ENCODE measurements at places on chromosomes 5 and 9.

GRCh38 chr9:21413624-21414023 lies 4.7 kb downstream of the IFNA8 start:
- DNase-seq, result no peak

DNA sequence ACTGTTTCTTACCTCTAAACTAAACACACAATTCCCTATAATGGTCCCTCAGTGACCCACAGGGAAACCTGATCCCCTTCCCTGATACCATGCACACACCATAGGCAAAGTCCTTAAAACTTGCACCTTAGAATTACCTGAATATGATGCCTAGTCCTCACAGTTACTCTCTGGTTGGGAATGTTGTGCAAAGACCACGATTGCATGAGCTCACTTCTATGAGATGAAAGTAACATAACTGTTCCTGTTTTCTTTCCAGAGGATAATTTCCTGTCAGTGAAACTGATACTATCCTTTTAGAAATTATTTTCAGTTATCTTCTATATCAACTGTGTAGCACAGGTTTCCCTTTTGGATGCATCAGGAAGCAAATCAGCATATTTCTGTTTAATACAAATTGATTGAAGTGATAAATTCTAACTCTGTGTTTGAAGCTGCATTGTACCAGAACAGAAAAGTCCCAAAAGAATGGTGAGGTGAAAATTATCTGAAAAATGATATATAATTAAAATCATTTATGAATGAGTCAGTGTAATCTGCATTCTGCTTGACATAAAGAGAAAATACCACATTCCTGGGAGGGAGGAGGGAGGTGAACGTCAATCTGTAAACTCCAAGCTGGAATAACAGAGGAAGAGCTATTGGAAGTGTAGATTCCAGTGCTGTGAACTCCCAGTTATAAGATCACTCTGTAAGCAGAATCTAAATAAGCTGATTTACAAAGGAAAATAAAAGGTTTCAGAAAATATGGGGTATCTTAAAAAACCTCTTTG lies 51.2 kb upstream of the TNFAIP8 start:
- no peak for DNase-seq

DNA sequence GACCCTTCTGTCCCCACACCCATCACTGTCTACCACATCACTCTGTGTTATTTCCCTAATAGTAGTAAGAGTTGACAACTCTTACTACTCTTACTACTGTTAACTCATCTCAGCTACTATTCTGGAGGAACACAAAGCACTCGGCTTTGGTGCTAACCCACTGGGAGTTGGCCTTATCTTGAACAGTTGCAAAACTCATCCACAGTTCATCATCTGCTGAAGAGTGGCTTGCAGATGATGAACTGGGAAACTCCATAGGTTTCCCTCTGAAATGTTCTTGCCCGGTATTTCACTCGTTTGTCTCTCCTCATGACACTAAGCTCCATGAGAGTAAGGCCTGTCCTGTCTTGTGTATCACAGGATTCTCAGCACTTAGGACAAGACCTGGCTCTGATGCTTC lies 221.4 kb downstream of the NR3C1 start:
- no peak for DNase-seq

GRCh38 chr9:136742591-136743391 lies at the start of gene LCN10:
Gene LCN10, minus strand, starts transcription at chr9:136742940. Its CDS starts 37 bp downstream, at chr9:136742903.
- no peak for DNase-seq

- DNase-seq, result no peak
Measured at GRCh38 chr5:26492906-26493459, 545.4 kb downstream of the CDH9 start.

DNA sequence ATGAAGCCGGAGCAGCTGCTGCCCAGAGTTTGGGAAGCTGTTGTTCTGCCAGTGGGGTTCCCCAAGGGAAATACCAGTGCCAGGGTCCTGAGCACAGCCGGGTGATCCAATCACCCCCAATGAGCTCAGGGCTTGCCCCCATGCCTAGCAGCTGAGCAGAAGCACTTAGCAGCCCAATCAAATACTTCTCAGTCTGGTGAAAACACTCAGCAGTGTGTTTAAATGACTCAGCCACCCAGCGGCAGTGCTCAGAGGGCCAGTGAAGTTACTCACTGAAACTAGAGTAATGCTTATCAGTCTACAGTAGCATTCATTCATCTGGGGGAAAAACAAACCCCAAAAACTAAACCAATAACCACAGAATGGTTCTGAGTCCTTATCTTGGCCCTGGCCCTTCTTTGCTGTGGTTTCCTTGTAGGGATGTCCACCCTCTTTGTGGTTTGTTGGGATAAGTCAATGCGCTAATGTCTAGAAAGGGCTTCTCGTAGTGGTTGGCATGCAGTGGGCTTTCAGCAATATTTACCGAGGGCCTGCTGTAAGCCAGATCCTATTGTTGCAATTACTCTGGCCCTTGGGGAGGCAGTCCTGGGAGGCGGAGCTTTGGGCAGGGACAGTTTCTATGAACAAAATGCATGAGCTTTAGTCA lies 43.1 kb downstream of the LHX2 start:
- DNase-seq, result peak; percentile 36

- DNase-seq, result no peak
Measured at GRCh38 chr5:115191474-115192031, 21.8 kb upstream of the TRIM36 start.

- DNase-seq, result no peak
Measured at GRCh38 chr5:112848116-112848811, 12.8 kb upstream of the SRP19 start.

GRCh38 chr5:146165460-146165859 lies 17.0 kb downstream of the LARS1 start:
- no peak for DNase-seq

DNA sequence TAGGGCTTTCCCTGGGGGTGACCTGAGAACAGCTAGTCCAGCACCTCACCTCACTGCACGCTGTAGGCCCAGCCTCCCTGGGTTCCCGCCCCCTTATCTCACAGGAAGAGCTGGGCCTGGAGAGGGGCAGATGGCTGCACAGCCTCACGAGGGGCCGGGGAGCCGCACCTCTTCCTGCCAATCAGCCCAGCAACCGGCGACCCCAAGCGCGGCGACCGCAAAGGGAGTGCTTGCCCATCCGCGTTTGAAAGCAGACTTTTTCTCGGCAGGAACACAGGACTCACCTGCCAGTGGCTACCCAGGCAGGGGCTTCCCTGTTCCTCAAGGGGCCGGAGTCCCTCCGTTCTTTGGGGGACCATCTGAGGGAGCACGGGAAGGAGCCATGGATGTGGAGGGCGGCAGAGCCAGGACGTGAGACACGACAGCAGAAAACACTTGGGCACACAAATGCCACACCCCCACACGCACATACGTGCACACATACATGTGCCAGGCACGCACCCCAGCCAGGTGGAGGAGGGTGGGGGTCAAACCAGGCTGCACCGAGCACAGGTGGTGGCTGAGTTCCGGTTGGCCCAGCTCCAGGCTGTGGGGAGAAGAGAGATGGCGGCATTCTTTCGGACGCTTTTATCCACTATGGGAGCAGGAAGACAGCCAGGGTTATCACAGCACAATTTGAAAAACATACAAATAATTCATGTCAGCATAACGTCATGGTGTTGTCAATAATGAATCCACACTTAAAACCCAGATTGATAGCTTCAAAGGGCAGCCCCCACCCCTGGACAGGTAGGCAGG lies 11.3 kb downstream of the TMEM250 start:
- peak; percentile 66 for DNase-seq

DNA sequence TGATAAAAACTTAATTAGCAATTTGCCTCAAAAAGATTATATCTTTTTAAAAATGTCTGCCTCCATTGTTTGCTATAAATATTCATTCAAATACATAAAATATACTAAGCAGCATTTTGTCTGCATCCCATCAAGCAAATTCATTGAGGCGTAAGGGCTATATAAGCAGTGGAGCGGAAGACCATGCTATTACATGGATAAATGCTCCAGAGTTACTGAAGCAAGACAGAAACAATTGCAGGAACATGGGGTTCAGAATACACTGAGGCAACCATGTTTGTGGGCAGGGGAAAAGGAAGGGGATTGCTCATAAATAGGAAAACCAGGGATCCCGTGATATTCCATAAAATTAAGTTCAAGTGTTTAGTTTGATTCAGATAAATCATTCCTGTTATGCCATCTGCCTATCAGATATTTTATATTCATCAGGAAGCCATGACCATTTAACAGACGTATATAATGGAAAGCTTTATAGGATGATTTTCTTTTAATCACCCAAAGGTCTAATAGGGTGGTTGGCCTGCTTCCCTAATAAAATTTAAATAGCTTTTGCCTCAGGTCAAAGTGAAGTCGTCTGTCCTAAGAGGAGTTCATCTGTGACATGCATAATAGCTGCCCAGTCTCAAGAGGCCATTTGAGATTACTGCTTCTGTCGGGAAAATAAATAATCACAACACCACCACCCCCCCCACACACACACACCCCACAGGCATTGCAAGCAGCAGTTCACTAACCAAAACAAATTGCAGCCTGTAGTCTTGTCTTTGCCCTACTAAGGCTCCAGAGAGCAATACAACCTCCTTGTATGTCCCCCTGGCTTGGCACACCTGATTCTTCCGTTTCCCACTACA lies 105.2 kb downstream of the RASEF start:
- no peak for DNase-seq

DNA sequence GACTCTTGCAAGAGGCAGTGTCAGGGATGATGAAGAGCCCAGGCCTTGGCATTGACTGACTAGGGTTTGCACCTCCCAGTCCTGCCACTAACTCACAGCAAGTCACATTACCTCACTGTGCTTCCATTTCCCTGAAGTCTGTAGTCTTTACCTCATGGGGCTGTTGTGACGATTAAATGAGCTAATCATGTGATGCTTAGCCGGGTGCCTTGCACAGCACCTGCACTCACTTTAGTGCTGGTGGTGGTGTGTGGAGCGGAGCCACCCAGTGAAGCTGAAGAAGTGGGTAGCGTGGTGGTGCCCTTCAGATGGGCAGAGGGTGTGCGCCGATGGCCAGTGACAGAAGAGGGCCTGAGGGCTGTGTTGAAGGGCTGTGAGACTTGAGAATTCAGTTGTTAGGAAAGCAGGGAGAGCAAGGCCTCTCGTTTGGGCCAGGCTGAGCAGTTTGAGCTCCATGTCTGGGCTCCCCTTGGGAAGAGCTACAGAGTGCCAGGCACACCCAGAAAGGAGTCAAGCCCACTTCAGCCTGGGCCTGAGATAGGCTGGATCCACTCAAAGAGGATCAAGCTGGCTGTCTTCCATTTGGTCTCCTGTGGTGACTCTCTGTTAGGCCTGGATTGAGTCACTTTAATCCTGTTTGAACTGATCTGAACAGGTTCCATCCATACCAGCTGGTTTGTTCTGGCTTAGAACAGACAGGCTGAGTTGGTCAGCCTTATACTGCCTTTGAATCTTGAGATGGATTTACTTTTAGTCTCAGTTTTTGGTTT lies 42.5 kb downstream of the RALGPS1 start:
- no peak for DNase-seq

DNA sequence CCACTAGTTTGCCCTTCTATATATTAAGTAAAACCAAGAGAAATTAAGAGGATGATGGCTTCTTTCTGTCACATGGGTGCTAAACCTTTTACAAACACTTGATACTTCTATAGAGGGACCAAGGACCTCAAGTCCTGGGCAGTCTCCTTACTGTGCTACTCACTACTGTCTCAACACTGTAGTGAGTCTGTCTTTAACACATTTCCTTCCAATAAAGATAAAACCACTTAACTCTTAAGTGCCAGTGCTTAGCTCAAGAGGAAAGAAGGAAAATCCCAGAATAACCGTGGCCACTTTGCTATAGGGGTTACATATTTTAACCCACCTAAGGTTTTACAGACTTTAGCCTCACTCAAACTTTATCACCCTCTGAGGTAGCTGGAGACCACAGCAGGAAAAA lies 4.4 kb upstream of the GRPEL2 start:
- DNase-seq, result no peak

DNA sequence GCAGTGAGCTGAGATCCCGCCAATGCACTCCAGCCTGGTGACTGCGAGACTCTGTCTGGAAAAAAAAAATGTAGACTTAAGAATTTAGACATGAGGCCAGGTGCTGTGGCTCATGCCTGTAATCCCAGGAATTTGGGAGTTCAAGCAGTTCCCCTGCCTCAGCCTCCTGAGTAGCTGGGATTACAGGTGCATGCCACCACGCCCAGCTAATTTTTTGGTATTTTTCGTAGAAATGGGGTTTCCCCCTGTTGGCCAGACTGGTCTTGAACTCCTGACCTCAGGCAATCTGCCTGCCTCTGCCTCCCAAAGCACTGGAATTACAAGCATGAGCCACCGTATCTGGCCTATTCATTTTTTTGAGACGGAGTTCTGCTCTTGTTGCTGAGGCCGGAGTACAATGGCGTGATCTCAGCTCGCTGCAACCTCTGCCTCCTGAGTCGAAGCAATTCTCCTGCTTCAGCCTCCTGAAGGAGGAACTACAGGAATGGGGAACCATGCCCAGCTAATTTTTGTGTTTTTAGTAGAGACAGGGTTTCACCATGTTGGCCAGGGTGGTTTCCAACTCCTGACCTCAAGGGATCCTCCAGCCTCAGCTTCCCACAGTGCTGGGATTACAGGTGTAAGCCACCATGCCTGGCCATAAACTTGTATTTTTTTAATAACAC lies 14.0 kb downstream of the DDX46 start:
- DNase-seq, result no peak

- no peak for DNase-seq
Measured at GRCh38 chr5:66426259-66427138, 169.7 kb upstream of the MAST4 start.

- DNase-seq, result no peak
Measured at GRCh38 chr9:694092-694402, 147.4 kb upstream of the DMRT1 start.

DNA sequence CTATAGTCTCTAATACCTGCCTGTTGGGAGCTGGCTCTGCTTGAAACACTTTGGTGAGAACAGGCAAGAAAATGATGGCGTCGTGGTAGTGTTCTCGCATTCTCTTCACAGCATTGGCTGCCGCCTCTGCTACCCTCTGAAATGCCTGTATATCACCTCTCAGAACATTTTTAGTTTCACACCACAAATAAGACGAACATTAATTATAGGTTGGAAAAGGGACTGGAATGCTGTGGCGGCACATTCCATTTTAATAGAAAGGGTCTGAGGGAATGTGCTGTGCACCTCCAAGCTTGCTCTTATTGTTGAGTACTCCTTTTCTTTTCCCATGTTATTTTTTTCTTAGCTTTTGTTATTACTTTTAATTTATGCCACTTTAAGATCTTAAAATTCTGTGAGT lies 134.6 kb upstream of the HMHB1 start:
- DNase-seq, result no peak

- DNase-seq, result no peak
Measured at GRCh38 chr5:72693546-72694205, 122.8 kb upstream of the TNPO1 start.

DNA sequence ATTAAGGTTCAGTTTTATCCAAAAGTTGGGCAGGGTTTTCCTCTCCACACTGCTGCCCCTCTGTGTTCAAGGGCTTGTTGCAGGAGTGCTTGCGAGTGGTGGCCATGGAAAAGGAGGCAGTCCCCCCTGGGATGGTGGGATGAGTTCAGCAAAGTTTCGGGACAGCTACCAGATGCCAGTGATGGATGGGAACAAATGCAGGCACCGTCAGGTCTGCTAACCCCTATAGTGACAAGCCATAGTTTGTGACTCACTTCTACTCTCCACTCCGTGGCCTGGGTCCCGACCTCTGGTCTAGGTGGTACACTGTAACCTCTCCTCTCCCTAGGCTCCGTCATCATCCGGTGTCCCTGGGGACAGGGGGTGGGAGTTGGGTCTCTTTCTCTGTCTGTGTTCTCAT lies 3.8 kb upstream of the RNF14 start:
- DNase-seq, result no peak
